ENCODE measurements at places on chromosomes 1 and 21.

DNA sequence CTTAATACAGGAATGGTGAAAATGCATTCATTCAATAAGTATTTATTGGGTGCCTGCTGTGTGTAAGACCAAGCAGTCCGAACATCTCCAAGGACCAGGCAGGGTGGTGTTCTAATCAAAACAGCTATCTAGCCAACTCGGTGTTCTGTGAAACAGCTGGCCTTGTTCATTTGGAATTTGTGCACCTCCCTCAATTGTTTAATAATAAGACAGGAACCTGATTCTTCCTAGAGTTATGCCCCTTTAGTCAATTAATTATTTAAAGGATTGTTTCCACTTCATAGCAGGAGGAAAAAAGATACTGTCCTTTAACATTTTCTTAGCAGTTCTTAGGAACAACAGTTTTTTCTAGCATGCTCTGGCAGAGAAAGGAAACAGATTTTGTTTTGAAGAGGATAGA is 30.4 kb downstream of the S100A10 start:
- DNase-seq, result no peak

DNA sequence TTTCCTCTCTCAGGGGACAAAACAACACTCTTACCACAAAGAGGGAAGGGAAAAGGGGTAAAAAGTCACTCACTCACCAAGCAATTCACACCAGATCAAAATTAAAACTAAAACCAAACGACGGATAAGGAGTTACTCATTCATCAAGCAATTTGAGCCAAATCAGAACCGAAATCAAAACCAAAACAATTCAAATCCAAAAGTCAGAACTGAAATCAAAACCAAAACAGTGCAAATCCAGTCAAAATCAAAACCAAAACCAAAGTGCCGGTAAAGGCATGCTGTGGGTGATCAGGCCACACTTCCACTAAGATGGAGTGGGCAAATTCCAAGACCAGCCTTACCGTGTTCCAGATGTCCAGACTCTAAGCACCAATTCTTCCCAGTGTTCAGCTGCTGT is 717.9 kb downstream of the AMY1C start:
- DNase-seq, result no peak

GRCh38 chr21:36010801-36011200 is 49.5 kb downstream of the SETD4 start:
- DNase-seq, result no peak

GRCh38 chr1:245791410-245792312 is 636.9 kb downstream of the KIF26B start:
- no peak for DNase-seq

DNA sequence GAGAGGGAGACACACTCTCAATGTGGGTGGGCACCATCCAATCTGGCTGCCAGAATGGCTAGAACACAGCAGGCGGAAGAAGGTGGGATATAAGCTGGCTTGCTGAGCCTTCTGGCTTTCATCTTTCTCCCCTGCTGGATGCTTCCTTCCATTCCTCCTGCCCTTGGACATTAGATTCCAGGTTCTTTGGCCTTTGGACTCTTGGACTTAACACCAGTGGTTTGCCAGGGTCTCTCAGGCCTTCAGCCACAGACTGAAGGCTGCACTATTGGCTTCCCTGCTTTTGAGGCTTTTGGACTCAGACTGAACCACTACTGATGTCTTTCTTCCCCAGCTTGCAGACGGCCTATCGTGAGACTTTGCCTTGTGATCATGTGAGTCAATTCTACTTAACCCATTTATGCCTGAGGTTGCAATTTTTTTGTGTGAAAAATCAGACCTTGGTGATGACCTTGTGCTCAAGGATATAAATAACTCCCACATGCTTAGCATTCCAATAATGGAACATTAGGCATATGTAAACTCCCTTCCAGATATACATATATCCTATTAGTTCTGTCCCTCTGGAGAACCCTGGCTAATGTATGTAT is 56.7 kb upstream of the CD55 start:
- no peak for DNase-seq

DNA sequence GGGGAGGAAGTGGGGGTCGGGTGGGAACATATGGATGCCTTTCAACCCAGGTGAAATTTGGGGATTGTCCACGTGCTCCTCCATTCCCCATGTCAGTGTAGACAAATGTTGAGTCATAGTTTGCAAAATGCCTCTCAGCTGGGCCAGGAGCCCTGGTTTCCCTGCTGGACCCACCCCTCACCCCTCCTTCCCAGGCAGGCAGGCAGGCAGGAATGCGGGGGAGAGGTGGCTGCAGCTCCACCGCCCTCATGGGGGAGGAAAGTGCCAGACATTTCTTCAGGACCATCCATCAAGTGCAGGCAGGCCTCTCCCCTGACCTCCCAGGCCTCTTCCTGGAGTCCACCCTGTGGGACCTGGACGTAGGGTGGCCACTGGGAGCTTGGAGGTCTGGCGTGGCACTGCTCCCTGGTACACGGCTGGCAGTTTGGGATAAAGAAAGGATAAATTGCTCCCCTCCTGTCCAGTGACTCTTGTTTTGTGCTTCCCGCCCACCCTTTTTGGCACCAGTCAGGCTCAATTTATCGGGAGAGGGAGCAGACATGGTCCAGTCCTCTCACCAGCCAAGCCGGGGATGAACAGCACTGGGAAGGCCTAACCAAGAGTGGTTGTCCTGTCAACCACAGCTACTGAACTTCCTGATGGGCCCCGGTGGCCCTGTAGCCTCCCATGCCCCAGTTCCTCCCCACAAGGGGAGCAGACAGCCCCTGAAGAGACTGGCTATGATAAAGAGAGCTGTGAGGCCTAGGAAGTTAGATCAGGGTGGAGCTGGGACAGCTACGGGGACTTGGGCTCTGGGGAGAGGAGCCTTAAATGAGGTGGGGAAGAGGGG is 18.9 kb downstream of the NPR1 start:
- no peak for DNase-seq

GRCh38 chr1:35030338-35030737 is 1.4 kb downstream of the ZMYM6 start:
- no peak for DNase-seq

DNA sequence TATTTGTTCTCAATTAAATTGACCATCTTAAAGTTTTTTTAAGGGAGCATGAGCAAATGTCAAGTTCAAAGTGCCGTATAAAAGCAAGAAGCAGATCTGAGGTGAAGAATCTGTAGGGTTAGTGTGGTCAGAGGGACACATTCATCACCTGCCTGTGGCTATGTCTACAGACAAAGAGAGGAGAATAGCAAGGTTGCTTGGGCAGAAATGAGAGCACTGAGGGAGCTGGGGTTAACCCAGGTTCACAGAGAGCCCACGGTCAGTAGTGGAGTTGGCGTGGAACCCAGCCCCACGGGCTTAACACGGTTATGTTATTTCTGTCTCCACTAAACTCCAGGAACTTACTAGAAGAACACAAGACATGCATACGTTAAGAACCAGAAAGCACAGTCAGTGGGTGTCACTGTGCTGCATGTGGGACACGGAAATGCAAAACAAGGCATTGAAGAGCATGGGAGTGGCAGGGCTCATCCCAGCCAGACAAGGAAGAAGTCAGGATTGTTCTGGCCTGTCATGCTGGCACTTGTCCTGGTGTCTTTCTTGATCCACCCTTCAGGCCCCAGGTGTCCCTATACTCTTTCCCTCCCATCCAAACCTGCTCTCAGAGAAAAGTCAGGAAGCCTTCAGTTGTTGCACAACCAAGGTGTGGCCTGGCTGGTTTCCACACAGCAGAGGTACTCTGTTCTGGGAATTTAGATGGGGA is 95.5 kb upstream of the IVNS1ABP start:
- DNase-seq, result no peak

DNA sequence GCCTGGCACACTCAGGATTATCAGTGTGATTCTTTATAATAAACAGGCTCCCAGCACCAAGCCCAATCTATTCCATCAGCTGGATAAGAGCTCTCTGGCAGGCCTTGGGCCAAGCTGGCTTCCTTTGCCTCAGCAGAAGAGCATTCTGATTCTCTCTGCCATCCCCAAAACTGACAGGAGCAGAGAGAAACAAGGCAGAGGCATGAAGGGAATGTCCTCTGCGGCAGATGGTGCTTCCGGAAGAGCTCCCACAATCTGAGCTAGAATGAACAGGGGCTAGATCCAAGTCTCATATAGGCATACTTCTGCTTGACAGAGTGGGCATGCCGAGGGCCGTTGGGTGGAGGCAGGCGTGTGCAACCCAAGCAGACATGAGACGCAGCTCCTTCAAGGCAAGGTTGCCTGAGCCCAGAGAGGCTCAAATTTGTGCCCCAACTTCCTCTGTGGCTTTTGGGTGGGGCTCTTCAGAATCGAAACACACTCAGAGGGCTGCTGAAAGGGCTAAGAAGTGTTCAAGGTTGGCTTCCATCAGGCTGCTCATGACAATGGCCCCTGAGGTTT is 4.0 kb downstream of the CAPN2 start:
- peak; percentile 34 for DNase-seq

DNA sequence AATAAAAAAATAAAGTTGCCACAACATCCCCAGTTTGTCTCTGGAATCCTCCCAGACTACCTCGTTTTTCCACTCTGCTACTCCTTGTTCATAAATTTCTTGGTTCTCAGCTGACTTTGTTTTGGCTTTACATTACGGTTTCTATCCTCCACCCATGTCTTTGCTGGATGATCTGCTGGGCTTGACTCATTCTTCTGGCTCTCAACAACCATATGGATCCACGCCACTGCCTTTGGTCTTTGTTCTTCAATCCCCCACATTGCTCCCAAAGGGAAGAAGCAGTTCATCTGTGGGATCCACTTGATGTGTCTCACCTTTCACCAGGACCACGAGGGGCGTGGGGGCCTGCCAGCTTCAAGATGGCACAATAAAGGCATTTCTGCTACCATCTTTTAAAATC is 67.1 kb upstream of the NBL1 start:
- DNase-seq, result no peak

- DNase-seq, result no peak
Observed at GRCh38 chr21:41227357-41228005, 59.5 kb downstream of the BACE2 start.

DNA sequence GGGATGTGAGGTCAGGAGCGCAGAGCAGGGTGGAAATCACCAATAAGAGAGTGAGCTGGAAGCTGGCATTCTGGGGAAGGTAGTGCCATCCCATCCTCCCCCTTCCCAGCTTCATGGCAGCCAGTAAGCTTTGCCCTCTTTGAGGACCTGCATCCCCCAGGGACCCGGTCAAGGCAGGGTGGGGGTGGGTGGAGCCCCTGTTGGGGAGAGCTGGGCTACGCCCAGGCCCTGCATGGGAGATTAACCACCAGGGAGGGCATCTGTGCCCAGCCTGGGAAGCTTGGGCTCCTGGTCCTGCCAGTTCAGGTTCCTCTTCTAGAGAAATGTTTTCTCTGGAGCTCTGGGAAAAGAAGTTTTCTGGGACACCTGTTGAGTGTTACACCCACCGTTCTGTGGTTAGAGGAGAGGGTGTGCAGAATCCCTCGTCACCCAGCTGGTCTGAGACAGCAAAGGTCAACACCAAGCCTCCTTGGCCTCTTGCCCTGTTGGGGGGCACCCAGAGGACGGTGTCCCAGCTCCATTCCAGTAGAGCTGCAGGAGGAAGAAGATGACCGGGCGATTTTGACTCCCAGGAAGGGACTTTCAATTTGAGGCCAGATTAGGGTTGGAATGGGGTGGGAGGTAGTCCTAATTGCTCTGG is 30.1 kb upstream of the TENT5C start:
- no peak for DNase-seq

- DNase-seq, result no peak
Observed at GRCh38 chr1:113747376-113747775, 11.9 kb downstream of the PHTF1 start.

DNA sequence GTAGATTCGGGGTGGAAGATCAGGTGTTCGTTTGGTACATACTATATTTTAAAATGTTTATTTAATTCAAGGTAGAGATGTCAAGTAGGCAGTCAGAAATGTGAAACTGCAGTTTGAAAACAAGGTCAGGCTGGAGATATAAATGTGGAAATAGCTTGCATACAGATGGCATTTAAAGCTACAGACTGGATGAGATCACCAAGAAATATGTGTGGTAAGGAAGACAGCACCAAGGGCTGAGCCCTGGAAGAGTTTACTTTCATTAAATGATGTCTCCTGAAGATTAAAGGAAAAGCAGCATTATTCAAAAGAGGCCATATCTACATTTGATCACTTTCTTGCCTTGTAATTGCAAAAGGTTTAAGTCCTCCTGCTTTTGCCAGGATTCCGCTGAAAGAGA is 271.3 kb downstream of the PTBP2 start:
- no peak for DNase-seq

GRCh38 chr1:113320272-113320671 is 70.0 kb upstream of the MAGI3 start:
- no peak for DNase-seq

DNA sequence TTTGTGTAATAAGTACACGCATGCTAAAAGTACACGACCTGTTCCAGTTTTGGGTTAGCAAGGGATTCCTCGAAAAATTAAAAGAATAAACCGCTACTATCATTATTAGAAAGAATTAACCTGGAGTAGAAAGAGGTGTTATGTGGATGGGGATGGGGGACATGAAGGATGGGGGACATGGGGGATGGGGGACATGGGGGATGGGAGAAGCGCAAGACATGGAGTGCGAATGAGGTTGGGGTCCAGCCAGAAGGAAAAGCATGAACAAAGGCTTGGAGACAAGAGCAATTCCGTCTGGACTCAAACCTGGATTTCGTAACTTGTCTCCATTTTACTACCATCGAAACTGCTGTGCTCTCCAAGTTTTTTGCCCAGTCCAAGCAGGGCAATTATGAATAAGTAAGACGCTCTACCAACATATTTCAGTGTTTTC is 591 bp upstream of the KDM1A start:
- DNase-seq, result no peak

- no peak for DNase-seq
Observed at GRCh38 chr1:202086579-202087350, 36.0 kb upstream of the GPR37L1 start.

- no peak for DNase-seq
Observed at GRCh38 chr1:243903895-243904294, 53.9 kb upstream of the AKT3 start.

GRCh38 chr1:201381130-201381529 is 3.6 kb upstream of the TNNT2 start:
- DNase-seq, result no peak

- DNase-seq, result peak; percentile 49
Observed at GRCh38 chr21:45542242-45542666, at the start of gene SLC19A1. TSS of gene SLC19A1 (minus strand) at chr21:45542440. CDS start at chr21:45537959, 4,481 bp downstream.

DNA sequence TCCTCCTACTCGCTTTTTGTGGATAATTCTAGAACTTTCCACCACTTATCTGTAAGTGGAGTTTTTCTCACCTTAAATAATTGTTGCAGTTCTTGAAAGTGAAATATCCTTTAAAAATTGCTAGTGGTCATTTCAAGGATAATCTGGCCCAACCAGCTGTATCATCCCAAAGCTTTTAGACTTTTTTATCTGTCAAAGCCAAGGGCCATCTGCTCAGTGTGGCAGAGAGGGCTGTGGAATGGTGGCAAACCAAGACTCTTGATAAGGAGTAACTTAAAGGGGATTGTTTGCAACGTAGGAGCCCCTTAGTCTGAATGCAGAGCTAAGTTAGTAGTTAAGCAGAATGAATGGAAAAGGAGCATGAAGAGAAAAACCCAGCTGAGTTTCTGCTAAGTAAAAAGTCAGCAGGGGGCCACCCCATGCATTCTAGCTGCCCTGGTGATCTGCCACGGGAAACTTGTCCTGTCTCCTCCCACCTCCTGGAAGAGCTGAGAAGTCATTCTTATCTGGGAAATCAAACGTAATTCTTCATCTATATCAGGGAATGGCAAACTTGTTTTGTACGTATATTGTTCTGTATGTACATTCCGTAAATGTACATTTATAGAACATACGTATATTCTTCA is 169.3 kb downstream of the PRDM2 start:
- no peak for DNase-seq

- no peak for DNase-seq
Observed at GRCh38 chr1:202193614-202194327, at the start of gene LGR6. TSS of gene LGR6 (plus strand) at chr1:202193799. CDS start at chr1:202193990, 191 bp downstream.

Data from activated CD4-positive, CD25-positive, alpha-beta regulatory T cell treated with anti-CD3 and anti-CD28 coated beads, Interleukin-2, amount 50 U/mL, for 16 hours (primary cell).